Right ventricle myocardium inferior (tissue), 1 donor: ENCODE measurements at places on chromosomes 6 and 20. TPM values are rescaled to one million over a fixed set of nuclear protein-coding genes. Genes with fewer than 3 reads are reported as not detected.

GRCh38 chr6:158518191-158519127, 41.4 kb upstream of the TMEM181 start:
- DNase-seq: no peak

GRCh38 chr6:112466373-112467151, 119.4 kb downstream of the RFPL4B start:
- no peak for DNase-seq

DNA sequence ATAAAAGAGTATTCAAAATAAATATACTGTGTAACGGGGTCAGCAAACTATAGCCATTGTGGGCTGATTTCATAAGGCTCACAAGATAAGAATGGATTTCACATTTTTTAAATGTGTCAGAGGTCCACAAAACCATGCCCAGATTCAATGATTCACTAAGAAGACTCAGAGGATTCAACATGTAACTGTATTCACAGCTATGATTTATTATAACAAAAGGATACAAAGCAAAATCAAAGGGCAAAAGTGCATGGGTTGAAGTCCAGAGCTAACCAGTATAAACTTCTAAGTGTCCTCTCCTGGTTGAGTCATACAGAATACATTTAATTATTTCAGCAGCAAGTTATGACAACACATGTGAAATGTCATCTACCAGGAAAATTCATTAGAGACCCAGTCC, 49.2 kb downstream of the TBC1D32 start:
- DNase-seq: no peak

GRCh38 chr6:148523048-148523447, 180.4 kb downstream of the SASH1 start:
- no peak for DNase-seq

DNA sequence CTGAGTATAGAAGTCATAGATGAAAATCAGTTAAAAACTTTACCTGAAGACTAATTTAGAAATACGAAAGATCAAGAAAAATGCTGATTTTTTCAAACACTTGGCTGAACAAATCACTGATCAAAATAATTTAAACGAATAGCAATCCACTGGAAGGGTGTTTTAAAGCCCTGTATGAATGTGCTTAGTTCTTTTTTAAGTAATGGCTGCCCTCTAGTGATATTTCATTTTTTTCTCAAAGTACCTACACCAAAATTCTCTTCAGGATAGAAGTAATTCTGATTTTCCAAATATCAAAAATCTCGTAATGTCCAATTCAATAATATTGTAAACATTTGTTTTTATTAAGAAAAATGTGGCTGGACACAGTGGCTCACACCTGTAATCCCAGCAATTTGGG, 32.5 kb downstream of the AKAP7 start:
- no peak for DNase-seq

DNA sequence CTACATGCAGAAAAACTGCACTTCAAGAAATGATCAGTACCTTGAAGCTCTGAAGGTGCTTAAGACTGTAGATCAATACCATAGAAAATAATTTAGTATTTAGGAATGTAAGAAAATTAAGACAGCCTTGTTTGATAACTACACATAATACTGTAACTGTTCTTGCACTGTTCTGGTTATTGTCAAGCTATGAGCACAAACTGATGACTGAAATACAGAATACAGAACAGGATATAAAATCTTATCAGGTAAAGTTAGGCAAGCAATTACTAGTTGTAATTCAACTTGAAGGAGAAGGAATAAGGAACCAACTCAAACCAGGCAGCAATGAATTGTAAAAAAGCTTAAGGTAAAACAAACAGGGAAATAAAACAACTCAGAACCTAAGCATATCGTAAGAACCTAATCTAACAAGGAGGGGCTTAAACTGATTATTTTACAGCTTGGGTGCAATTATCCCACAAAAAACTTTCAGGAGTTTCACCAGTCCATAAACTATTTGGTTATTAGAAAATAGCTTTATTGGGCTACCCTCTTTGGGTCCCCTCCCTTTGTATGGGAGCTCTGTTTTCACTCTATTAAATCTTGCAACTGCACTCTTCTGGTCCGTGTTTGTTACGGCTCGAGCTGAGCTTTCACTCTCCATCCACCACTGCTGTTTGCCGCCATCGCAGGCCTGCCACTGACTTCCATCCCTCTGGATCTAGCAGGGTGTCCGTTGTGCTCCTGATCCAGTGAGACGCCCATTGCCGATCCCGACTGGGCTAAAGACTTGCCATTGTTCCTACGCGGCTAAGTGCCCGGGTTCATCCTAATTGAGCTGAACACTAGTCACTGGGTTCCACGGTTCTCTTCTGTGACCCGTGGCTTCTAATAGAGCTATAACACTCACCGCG, 97.7 kb downstream of the ATG5 start:
- no peak for DNase-seq

GRCh38 chr20:32184961-32185603, 22.5 kb downstream of the PLAGL2 start:
- DNase-seq: no peak

GRCh38 chr6:144193181-144193580, 42.9 kb downstream of the STX11 start:
- no peak for DNase-seq

The RAB44 gene
- 0.08 TPM for total RNA-seq

The GFOD1 gene
- 38.8 TPM for total RNA-seq

GRCh38 chr20:15069355-15069754, 731.9 kb upstream of the FLRT3 start:
- DNase-seq: peak; percentile 53

The B3GALT4 gene
- total RNA-seq: 8.5 TPM

The PTGIS gene
- 24.2 TPM for total RNA-seq

DNA sequence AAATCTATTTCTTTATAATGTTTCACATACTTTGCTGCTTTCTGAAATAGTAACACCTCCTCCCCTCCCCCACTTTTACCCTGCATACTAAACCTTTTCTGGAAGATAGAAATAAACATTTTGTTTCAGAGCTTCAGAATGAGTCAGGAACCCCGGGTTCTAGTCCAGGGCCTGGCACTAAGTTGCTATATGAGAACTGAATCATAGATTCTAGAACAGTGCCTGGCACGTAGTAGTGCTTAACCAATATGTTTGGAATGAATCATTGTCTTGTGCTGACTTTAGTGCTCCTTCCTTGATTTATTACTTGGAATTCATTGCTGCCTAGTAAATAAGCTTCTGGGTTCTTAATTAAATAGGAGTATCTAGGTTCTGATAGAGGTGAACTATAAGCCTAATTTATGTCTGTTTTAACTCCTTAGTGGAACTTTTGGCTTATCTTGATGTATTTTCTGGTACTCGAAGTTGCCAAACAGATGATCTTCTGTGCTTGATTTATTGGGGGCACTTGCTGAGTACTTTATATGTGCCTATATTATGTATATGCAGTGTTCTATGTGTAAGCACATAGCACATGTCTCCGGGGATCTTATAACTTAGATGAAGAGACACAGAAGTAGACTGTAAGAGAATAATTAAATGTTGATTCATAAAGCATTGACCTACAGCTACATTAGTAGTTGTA, 18.6 kb downstream of the TAB2 start:
- DNase-seq: no peak

DNA sequence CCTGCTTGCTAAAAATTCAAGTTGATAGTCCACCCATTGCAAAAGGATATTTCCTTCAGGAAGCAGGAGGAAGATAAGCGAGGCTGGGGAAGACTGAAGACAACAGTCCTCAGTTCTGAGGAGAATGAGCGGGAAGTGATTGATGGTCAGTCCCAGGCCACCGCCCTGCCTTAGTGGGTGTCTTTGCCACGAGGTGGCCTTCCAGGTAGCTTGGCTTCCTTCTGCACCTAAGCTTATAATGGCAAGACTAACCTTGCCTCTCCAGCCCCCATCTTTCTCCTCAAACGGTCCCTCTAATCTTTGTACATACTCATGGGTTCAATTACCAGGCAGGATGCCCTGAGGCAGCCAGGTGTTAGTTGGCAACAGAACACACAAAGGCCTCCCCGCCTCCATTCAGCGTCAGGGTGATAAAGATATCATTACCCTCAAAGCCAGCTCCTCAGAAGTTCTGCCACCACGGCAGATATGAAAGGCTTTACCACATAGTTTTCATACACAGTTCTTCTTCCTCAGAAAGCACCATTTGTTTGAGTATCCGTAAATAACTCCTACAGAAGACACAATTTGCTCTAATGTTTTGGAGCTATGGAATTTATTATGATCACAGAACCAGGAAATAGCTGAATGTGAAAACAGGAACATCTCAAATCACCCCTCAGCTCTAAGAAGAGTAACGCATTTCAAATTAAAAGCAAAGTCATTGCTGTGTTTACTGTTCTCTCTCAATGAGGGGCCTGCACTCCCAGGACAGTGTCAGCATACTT, 249.4 kb downstream of the ATXN1 start:
- no peak for DNase-seq

- no peak for DNase-seq
These were observed 37.9 kb upstream of the FUCA2 start for GRCh38 chr6:143549221-143549948.

GRCh38 chr6:71698702-71699101, 187.6 kb upstream of the RIMS1 start:
- no peak for DNase-seq

- DNase-seq: no peak
These were observed 45.6 kb upstream of the CD93 start for GRCh38 chr20:23131766-23132165.

DNA sequence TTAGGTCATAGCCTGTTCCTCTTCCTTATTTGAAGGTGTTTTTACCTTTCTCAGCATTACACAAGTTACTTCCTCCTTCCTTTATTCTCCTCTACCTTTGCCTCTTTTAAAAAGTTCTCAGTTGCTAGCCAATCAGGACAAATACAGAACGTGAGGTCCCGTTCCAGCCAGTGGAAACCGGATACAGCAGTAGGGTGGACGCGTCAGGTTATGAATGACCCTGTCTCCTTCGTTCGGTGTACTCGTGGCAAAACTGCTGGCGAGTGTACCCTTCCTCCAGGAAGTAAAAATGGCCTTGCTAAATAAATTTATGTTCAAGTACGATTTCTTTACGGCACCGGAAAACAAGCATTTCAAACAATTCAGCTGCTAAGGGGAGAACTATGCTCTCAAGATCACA, 77.0 kb upstream of the MLN start:
- DNase-seq: no peak

DNA sequence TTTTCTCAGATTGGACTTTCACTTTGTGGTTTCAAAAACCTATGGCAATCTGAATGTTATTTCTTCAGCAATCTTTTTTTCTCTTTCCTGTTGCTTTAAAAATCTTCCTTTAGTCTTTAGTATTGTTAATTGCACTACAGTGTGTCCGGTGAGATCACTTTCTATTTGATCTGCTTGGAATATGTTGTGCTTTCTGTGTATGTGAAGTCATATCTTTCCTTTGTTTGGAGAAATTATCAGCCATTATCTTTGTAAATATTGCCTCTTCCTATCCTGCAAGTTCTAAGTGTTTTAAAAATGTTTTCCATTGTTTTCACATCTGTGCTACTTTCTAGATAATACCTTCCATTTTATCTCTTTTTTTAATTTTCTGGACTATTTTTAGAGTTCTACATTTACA, 171.4 kb upstream of the PRSS16 start:
- DNase-seq: no peak
